ENCODE measurements at places on chromosomes 5 and 9. TPM values are rescaled to one million over a fixed set of nuclear protein-coding genes. Genes with fewer than 3 reads are reported as not detected.

Gene DIAPH1
- 63.5 TPM for total RNA-seq

Gene CCNO
- total RNA-seq: not detected

DNA sequence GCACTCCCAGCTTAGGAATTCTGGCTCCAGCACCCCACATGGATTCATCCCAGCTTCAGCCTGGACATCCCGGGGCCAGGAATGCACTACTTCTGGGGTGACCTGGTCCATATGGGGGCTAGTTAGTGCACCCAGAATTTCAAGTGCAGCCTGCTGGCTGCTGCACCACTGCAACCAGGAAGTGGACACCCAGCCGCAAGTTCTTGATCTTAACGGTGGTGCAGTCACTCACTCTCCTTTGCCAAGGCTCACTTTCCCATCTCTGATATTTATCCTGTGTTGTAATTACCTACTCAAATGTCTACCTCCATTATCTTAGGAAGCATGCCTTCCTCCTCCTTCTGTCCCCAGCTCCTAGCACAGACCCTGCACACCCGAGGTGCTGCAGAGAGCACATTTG is 26.2 kb upstream of the RAB14 start:
- no peak for DNase-seq

- no peak for DNase-seq
Measured at GRCh38 chr5:8241076-8241475, 372.1 kb downstream of the MTRR start.

- DNase-seq: no peak
Measured at GRCh38 chr9:107778661-107779060, 289.1 kb upstream of the KLF4 start.

GRCh38 chr5:43981556-43981955 is 378.6 kb downstream of the NNT start:
- DNase-seq: no peak

DNA sequence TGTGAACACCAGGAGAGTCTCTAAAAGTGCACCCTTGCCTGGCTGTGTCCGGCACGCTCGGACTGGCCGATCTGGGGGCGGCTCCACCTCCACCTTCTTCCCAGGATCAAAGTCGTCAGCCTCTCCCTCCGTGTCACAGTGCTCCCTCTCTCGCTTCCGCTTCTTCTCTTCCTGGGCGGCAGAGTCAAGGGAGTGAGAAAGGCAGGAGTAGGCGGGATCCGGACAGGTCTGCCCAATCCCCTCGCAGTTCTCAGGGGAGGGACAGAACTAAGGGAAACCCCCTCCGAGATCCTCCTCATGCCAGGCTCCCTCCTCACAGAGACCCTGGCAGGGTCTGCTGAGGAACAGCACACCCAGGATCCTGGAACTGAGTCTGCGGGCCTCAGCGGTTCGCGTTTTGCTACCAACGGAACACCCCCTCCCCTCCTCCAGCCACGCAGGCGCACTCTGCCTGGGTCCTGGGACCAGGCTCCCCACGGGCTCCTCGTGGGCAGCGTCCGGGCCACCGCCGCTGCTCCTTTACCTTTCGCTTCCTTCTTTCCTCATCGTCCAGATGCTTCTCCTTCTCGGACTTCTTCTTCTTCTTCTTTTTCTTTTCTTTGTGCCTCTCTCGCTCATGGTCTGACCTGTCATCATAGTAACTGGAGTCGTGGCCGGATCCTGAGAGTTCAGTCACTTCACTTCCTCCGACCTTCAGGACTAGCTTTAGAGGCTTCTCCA is 1.3 kb downstream of the BRD9 start:
- DNase-seq: no peak

Measured in progenitor cell of endocrine pancreas (in vitro differentiated cells).